ENCODE measurements at places on chromosomes 11 and 22.

- DNase-seq: no peak
Measured at GRCh38 chr11:86551288-86552092, 120.9 kb downstream of the ME3 start.

DNA sequence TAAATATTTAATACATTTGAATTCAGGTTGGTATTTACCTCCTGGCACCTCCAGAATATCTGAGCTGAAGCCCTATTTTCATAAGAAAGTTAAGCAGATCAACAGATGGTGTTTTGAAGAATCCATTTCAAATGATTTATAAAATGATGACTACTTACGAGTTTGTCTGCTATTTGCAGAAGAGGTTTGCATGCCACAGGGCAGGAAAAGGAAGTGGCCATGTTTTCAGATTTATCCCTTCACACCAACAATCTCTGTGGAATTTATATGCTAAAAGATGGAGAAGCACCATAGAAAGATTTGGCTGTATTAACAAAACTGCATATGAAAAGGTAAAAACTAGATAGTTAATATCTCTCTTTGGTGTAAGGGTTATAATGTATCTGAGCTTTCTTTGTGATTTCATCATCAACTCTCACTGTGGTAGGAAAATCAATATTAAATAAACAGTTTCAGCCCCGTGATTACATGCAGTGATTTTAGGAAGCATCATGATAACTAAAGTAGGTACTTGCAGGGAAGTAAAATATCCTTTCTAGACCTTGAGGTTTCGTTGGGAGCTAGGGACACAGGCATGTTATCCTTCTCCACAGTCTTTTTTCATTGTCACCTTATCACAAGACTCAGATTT, 2.6 kb downstream of the BMAL1 start:
- DNase-seq: no peak

GRCh38 chr11:130816546-130817329, 99.5 kb downstream of the SNX19 start:
- no peak for DNase-seq

- DNase-seq: peak; percentile 56
Measured at GRCh38 chr22:28051787-28052356, 132.8 kb upstream of the PITPNB start.

DNA sequence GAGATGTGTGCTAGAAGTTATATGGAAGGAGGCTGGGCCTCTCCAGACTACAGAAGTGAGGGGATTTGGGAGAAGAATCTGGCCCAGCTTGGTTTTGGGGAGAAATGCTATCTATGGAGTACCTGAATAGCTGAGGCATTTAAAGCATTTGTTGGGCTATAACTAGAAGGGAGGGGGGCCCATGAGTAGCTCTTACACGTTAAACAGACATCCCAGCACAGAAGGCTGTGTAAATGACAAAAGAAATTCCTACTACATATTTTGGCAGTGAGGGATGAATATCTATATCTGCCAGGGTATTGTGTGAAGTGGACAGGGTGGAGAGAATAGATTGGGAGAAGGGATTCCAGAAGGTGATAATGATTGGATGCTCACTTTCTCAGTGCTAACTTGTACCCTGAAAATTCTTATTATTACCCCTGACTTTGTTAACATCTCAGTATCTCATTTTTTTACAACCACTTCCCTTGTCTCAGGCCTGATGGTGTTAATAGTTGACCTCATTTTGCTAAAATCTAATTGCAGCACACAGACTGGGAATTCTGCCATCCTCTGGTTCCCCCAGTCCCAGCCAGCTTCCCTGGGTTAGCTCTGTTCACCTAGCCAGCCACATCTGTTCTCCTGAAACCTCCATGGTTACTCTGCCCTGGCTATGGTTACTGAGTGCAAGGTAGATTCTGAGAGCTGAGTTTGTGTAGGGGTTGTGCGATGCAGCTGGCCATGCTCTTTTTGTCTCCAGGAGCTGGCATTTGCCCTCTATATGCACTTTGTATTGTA, 28.8 kb upstream of the RRM1 start:
- DNase-seq: no peak

DNA sequence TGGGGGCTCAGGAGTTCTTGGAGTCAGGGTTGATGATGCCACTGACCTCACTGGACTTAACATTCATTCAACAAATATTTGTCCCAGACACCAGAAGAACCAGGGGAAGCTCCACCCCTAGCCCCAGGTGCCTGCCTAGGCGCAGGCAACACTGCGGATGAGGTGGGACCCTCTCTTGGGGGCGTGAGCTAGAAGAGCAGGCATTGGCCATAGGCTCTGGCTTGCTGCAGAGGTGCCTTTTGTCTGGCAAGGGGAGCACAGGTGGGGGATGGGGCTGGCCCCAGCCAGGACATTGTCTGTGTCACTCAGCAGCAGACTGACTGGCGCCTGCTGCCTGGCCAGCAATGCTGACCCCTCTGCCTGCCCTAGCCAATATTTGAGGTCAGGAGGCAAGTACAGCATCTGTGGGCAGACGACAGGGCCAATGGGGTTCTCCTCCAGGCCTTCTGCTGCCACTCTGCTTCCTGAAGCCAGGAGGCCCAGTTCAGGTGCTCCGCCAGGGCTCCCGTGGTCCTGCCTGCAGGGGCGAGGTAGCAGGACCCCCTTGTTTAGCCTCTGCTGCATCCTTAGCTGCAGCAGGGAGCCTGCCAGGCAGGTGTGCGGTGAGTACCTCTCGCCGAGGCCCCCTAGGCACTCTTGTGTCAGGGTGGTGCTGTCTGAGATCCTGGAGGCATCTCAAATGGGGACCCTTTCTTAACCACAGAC, 4.0 kb downstream of the LINC01488 start:
- no peak for DNase-seq

- DNase-seq: no peak
Measured at GRCh38 chr22:36991206-36991605, 28.0 kb downstream of the TST start.

- DNase-seq: no peak
Measured at GRCh38 chr11:8011981-8012444, 24.9 kb downstream of the EIF3F start.

DNA sequence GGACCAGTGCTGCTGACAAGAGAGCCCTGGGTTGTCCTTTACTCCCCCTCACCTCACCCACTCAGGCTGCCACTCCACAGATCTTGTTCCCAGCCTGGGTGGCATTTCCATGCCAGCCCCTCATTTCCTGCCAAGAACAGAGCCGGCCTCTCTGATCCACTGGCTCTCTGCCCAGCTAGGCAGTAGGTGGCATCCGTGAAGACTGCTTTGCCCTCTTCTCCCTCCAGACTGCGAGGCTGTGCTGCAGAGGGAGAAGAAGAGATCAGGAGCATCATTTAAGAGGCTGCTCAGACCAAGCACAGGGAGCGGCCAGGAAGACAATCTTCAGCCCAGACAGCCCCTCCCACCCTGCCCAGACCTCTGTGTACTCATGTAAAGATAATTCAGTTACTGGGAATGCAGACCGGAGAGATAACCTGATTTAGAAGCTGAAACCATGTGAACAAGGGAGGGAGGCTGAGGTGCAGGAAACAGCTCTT, 126.9 kb upstream of the NCAM1 start:
- no peak for DNase-seq

- peak; percentile 63 for DNase-seq
Measured at GRCh38 chr11:128837627-128838026, 29.5 kb downstream of the KCNJ1 start.

DNA sequence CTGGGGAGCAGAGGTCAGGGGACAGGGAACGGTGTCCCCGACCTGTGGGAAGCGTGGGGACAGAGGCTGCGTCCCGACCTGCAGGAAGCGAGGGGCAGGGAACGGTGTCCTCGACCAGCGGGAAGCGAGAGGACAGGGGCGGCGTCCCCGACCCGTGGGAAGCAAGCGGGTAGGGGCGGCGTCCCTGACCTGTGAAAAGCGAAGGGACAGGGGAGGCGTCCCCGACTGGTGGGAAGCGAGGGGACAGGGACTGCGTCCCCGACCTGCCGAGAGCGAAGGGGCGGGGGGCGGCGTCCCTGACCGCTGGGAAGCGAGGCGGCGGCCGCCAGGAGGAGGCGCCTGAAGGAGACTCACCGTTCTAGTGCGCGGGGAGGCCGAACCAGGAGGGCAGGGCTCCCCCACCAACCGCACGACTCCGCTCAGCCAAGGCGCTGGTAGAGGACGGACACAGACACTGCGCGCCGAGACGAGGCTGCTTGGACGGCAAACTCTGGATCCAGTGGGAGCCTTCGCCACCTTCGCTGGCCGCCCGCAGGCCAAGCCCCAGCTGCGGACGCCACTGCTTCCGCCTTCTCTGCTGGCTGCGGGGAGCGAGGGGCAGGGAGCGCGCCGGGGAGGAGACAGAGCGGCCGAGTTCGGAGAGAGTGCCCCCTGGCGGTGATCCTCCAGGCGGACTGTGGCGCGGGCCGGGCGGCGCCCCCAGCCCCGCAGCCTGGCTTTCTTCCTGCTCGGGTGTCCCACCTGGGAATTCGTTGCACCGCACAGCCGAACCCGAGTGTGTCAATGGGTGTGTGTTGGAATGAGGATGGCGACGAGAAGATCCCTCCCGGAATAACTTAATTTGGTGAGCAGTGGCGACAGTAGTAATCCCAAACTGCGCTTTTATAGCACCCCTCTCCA, at the start of gene TRAF6:
Gene TRAF6, minus strand, starts transcription at position 579 of the 900 bp plus-strand sequence. CDS start 8,757 bp downstream, outside the sequence.
- peak; percentile 90 for DNase-seq

DNA sequence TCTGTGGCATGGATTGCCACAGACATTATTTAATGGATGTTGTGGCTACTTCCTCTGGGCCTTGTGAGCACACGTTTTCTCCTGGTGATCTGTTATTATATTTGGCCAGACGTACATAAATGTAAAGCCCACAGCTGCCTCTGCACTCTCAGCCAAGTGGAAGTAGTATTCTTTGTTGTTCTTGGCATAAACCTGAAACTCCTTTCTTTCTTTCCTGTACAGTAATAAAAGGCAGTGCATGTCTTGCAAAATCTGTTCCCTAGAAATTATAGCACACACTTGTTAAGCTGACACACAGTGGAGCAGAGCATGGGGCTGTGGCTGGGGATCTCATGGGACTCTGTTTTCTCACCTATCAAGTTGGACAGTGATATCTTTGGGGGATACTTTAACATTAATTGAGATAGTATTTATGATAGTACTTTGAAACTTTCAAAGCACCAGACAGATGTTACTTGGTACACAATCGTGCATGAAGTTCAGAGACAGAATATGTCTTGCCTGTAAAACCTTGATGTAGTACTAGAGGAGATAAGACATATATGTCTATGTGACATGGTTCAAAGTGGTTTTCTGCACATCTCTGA, 20.9 kb downstream of the PANX1 start:
- no peak for DNase-seq

GRCh38 chr11:79600711-79601110, 159.9 kb upstream of the TENM4 start:
- no peak for DNase-seq

DNA sequence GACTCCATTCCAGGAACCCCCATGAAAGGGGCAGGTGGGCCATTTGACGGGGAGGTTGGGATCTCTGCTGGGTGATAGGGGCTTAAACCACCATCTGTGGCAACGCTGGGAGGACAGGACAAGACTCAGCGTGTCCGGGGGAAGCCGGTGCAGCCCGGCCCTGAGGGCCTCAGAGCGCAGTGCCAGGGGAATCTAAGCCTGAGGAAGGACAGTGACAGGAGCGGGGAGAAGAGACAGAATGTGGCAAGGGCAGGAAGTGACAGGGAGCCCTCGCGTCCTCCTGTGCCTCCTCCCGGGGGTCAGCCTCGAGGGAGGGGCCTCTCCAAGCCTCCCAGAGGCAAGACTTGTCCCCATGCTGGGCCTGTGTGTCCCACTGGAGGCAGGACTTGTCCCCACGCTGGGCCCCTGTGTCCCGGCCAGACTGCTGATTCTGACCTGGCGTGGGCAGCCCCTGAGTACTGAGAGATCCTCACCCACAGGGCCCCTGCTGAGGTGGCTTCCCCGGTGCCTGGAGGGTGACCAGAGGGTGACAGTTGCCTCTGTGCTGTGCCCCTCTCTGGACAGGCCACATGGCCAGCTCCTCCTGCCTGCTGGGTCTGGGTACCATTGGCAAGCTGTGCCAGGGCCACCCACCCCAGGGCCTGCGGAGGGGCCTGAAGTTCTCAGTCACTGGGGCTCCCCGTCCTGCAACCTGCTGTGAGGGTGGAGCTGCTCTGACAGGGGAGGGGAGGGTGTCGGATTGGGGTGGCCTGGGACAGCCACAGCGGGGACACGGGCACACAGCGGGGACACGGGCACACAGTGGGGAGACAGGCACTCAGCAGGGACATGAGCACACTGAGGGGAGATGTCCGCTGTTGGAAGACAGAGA, 676.2 kb downstream of the BRD1 start:
- no peak for DNase-seq

DNA sequence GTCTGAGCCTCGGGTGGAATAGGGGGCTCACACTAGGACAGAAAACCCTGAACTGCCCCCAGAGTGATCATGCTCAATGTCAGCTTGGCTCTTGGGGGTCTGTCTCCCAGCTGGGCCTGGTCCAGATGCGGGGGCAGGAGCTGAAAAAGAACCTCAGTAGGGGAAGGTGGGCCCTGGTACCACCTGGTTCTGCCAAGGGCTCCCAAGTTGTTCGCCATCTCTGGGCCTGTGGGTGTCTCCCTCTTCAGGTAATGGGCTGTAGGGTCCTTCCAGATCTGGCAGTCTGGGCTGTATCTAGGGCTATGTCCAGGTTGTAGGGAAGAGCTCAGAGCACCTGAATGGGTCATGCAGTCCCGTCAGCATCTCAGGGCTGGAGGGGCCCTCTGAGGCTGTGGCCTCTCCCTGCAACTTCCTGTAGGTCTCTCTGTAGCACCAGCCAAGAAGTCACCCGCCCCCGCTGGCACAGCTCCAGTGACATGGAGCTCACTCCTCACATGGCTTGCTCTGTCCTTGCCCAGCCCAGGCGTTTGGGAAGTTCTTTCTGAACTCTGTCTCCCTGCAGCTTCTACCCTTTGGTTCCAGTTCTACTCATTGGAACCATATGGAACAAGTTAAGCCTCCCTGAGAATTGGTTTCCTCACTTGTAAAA, 33.0 kb upstream of the SOX10 start:
- no peak for DNase-seq

All from activated naive CD4-positive, alpha-beta T cell treated with anti-CD3 and anti-CD28 coated beads, Interleukin-2, amount 10 ng/mL, durations not matched to agents 7 days and 5 days (primary cell).